ENCODE measurements at places on chromosomes 16 and 17.

DNA sequence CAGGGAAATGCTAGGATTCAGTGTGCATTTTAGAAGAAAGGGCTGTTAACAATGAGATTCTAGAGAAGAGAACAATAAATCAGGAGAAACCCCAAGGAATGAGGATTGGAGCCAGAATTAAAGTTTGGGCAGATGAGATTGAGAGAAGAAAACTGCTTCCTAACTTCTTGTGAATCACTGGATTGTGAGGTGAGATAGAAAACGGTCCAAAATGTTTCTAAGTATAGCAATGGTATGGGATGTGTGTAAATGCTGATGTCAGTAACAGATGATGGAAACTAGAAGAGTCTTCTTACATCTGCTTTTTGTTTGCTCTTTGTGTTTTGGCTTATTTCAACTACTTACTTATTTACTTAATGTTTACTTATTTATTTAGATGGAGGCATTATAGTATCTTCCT is 123.0 kb downstream of the KCNJ2 start:
- DNase-seq = no peak

DNA sequence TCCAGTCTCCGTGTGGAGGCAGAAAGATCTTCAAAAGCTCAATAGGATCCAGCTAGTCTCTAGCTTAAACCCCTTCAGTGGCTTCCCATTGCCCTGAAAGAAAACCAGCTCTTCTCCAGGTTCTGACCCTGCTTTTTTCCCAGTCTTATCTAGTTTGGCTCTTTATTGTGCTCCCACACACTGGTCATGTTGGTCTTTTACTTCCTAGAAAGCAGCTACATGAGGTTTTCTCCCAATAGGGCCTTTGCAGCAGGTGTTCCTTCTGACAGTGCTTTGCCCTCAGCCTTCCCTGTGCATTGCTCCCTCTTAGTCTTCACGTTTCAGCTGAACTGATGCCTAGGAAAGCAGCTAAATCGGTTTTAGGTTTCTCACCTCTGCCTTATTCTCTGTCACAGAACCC is 21.7 kb upstream of the ABCA3 start:
- DNase-seq = no peak

DNA sequence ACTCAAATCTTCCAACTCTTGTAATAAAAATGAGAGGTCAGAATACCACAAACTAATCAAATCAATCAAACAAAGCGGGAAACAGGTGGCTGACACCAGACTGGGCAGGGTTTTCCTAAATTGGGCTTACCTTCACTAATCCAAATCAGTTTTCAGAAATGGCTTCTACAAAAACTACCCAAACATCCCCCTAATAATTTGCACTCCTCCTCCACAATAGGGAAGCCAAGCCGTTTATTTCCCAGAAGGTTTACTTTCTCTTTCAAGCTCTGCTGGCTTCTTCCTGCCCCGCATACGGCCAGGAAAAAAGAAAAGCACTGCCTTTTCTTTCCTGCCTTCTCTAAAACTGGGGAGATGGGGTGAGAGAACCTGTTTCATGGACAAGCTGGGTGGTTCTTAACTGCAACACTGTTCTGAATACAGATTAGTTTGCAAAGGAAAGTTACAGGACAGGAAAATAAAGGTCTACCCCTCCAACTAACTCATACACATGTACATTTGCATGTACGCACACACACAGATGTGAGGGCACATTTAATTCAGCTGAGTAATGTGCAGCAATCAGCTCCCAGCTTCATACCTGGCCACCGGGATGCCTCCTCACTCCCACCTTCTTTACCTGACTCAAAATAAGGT is 9.2 kb downstream of the STAT3 start:
- no peak for DNase-seq

DNA sequence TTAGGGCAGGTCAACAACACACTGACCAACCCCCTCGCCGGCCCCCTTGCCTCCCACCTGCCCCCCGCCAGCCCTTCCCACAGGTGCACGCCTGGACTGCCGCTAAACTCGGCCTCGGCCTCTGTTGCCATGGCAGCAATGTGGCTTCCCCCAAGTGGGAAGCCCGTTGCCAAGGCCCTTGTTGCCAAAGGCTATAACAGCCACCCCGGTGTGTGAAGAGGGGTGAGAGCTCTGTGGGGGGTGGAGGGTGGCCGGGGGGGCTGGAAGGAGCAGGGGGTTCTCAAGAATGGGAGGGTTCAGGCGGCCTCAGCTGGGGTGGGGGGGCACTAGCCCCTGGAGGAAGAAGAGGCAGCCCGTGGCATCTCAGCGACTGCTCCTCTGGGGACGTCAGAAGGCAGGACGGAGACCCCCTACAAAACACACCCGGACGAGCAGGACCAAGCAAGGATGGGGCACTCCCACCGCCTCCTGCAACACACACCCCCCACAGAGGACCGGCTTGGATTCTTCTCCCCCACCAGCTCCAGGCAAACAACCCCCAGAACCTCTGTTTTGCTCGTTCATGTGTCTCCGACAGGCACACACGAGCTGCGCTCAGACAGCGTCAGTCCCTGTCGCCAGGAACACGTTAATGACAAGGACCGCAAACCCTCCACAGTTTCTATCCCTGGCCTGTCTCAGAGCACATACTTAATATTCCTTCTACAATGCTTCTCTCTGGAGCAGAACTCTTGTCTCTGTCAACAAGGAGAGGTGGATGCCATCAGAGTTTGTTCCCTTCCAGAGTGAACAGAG is 55.7 kb downstream of the ABR start:
- no peak for DNase-seq

- no peak for DNase-seq
Observed at GRCh38 chr16:23206986-23207385, 24.4 kb downstream of the SCNN1G start.

DNA sequence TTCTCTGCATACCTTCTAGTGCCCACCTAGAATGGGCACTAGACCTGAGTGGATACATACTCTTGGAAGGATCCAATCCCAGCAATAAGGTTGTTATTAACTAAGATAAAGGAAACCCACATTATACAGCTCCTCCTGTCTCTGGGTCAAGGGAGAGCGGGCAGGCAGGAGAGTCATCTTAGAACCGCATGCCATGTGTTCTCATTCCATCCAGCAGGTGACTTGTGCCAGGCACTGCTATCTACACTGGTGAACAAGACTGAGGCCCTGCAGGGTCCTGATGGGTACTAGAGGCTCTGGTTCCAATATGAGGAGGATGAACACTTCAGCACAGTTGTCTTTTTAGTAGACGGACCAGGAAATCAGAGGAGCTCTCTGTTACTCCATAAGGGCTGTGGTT is 5.9 kb upstream of the CD300H start:
- DNase-seq = no peak

DNA sequence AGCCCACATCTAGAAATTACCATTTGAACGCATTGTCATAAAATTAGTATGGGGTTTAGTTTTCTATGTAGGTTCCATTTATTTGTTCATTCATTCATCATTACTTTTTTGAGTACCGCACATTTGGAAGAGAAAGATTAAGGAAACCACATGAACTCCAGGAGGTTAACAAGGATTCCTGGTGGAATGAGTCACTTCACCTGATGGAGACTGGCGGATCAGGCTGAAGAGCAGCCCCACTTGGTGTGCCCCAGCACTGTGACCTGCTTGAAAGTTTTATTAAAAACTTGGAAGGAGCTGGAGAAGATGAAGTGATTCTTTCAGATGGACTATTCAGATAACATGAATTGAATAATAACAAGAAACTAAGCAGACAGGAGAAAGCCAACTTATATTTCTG is 293.6 kb upstream of the CDH11 start:
- no peak for DNase-seq

DNA sequence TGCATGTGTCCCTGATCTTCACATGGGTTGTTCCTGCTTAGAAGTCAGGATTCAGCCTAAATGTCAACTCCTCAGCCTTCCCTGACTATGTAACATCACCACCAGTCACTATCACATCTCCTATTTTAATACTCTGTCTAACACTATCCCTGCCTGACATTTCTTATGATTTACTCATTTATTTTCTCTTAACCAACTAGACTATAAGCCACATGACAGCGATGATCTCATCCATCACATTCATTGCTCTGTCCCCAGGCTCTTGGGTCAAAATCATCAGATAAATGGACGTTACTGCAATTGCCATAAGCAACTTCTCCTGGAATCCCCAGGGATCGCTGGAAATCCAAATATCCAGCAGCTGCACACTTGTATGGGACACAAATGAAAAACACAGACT is 15.7 kb downstream of the CDRT4 start:
- no peak for DNase-seq

DNA sequence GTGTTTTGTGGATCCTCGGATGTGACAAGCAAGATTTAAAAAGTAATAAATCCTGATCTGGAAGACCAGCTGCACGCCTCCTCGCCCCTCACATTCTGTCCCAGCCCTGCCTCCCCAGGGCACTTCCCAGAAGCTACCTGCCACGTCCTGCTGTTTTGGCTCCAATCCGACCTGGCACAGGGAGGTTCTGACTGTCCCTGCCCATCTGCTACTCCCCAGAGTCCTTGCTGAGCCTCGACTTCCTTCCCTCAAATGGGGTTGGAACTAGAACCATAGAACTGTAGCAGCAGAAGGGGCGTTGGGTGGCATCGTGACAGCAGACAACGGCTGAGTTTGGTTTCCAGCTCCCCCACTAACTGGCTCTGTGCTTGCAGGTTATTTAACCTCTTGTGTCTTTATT is 71.7 kb downstream of the RPH3AL start:
- DNase-seq = no peak

GRCh38 chr16:1470481-1471251 is 4.2 kb downstream of the CLCN7 start:
- DNase-seq = no peak

- DNase-seq = no peak
Observed at GRCh38 chr17:19755821-19756510, 7.9 kb upstream of the ALDH3A1 start.

DNA sequence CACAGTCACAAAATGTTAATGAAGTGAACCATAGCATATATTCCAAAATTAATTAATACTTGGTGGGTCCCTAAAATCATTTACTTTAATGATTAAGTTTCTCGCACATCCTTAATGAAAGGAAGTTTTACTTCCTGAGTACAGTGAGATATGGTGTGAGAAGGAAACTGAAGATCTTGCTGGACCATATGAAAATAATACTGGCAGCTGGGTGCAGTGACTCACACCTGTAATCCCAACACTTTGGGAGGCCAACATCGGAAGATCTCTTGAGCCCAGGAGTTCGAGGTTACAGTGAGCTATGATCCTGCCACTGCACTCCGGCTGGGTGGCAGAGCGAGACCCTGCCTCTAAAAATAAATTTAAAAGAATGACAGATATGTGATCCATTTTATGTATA is 62.5 kb downstream of the ABCA8 start:
- no peak for DNase-seq

DNA sequence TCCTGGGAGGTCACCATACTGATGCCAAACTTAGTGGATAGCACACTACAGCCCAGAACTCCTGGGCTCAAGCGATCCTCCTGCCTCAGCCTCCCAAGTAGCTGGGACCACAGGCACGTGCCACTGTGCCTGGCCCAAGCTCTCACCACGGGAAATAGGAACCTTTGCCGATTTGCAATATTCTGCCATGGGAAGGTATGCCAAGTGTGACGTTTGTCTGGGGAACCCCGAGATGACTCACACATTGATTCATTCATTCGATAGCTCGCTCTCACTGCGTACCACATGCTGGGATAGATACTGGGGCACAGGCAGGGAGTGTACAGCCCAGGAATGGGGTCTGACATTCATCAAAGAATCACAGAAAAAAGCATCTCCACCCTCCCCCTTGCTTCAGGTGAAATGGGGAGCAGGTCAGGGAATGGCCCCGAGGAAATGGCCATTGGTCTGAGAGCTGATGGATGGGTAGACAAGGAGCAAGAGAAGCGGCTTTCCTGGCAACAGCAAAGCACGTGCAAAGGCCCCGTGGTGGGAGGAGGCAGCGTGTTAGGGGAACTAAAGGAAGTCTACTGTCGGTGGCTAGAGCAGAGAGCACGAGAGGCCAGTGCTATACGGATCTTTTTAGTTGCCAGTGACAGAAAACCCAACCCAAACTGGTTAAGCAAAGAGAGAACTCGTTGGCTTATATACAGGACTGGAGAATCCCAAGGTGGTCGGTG is 44.1 kb downstream of the DNAH17 start:
- DNase-seq = no peak
